Endothelial cell (in vitro differentiated cells): ENCODE measurements at places on chromosomes 7 and 10.

GRCh38 chr10:73339436-73339835, 19.2 kb downstream of the CFAP70 start:
- peaks cover 3% of the 10 kb centered on the region for H3K36me3 ChIP-seq
- H3K4me3 ChIP-seq, result no peak overlapping the region
- no peak for DNase-seq
- no peaks in the 10 kb centered on the region for H3K4me1 ChIP-seq
- no peaks in the 10 kb centered on the region for H3K27me3 ChIP-seq

- no peaks in the 10 kb centered on the region for H3K27me3 ChIP-seq
- H3K36me3 ChIP-seq, result no peaks in the 10 kb centered on the region
- no peak overlapping the region for H3K27ac ChIP-seq
- no peak for DNase-seq
- no peaks in the 10 kb centered on the region for H3K4me1 ChIP-seq
- H3K4me3 ChIP-seq, result no peak overlapping the region
These were observed 273.0 kb downstream of the CCDC3 start for GRCh38 chr10:12728494-12728893.

- H3K4me1 ChIP-seq, result peaks cover 13% of the 10 kb centered on the region
- no peak for DNase-seq
- no peaks in the 10 kb centered on the region for H3K27me3 ChIP-seq
- no peak overlapping the region for H3K4me3 ChIP-seq
- H3K36me3 ChIP-seq, result no peaks in the 10 kb centered on the region
These were observed 7.8 kb upstream of the HGF start for GRCh38 chr7:81777697-81778096.

DNA sequence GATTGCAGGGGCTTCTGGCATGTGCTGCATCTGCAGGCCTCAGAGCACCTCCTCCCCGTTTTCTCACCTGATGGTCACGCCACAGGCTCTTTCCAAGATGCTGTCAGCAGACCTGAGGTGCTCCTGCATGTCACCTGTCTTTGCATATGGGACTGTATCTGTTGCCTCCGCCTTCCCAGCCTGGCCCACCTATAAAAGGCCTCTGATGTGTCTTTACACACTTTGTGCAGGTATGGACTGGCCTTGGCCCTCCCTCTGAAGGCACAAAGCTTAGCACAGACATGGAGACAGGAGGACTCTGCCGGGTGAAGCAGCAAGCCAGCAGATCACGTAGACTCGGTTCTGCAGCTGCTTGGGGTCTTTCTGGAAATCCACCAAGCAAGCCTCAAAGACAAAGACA, 220.9 kb upstream of the PPP2R2D start:
- H3K4me3 ChIP-seq, result no peak overlapping the region
- no peak overlapping the region for H3K27ac ChIP-seq
- DNase-seq, result no peak
- peaks cover 3% of the 10 kb centered on the region for H3K27me3 ChIP-seq

DNA sequence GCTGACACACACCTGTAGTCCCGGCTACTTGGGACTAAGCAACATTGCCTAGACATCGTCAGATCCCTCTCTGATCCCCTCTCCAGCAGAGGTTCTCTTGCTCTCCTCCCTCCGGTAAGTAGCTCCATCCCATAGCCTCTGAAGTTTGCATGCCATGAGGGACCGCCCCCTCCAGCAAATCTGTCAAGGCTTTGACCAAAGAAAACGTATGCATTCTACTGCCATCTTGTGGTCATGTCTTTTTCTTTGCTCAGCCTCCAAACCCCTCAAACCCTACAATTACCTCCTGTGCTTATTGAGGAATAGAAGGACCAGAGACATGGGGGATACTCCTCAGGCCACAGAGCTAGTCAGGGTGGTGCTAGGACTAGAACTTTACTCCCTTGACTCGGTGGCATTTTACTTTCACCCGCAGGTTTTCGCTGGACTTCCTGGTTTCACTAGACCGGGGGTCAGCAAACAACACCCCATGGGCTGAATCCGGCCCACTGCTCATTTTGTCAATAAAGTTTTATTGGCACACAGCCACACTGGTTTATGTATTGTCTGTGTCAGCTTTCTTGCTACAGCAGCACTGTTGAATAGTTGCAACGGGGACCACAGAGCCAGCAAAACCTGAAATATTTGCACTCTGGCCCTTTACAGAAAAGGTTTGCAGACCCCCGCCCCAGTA, 202.6 kb upstream of the FOXK1 start:
- H3K27me3 ChIP-seq, result peaks cover 5% of the 10 kb centered on the region
- H3K36me3 ChIP-seq, result peaks cover 15% of the 10 kb centered on the region
- H3K4me1 ChIP-seq, result no peaks in the 10 kb centered on the region
- H3K4me3 ChIP-seq, result no peak overlapping the region

GRCh38 chr10:33334153-33334804, at the start of gene NRP1:
TSS of gene NRP1 (minus strand) at chr10:33334667. CDS start at chr10:33334382, 285 bp downstream.
- DNase-seq, result peak; percentile 49
- peaks cover 51% of the 10 kb centered on the region for H3K36me3 ChIP-seq
- peaks cover 13% of the 10 kb centered on the region for H3K27me3 ChIP-seq

GRCh38 chr10:110797416-110797815, 74.3 kb upstream of the PDCD4 start:
- H3K4me3 ChIP-seq, result no peak overlapping the region
- H3K27me3 ChIP-seq, result peaks cover 2% of the 10 kb centered on the region
- H3K36me3 ChIP-seq, result no peaks in the 10 kb centered on the region
- DNase-seq, result no peak
- H3K4me1 ChIP-seq, result peaks cover 6% of the 10 kb centered on the region

DNA sequence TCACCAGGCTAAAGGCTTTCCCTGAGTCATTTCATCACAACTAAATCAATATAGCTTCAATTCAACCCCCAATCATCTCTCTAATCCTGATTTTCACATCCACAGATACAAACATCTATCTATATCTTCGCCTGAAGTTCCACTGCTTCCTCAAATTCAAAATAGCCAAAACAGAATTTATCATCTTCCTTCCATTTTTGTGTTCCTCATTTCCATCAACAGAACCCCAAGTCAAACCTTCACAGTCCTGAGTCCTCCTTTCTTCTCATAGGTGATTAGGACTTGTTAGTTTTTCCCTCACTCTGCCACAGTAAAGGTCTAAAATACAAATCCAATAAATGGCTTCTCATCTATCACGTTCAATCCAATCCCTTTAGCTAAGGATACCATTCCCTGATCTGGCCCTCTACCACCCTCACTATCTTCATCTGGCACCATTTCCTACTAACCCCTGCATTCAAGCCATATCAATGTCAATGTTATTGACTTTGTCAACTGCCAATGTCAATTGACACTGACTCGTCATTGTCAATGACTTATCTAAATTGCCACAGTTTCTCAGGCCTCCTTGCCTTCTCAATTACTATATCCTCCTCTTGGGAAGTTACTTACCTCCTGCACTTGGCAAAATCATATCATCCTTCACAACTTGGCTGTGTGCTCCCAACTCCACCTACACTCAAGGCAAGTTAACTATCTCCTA, 2.6 kb downstream of the HYCC1 start:
- H3K27ac ChIP-seq, result no peak overlapping the region
- H3K4me3 ChIP-seq, result no peak overlapping the region
- H3K4me1 ChIP-seq, result peaks cover 18% of the 10 kb centered on the region
- H3K27me3 ChIP-seq, result peaks cover 6% of the 10 kb centered on the region
- H3K36me3 ChIP-seq, result no peaks in the 10 kb centered on the region

DNA sequence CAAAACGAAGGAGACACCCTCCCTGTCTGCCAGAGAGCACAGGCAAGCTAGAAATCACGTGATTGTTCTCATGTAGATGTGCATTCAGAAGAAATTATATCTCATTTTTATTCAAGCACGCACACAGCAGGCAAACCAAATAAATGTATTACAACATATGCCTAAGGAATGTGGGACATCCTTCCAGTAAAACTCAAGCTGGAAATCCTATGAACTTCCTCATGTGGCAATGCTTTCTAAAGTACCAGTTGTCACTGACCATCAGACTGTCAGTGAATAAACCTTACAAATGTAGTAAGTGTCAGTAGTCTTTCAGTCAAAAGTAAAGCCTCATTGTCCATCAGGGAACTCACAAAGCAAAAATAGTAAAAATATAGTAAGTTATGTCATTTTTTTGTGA, 350.1 kb upstream of the POM121L12 start:
- H3K4me3 ChIP-seq, result no peak overlapping the region
- DNase-seq, result no peak
- no peaks in the 10 kb centered on the region for H3K27me3 ChIP-seq
- no peaks in the 10 kb centered on the region for H3K4me1 ChIP-seq
